ENCODE measurements at places on chromosomes 7 and 10.

DNA sequence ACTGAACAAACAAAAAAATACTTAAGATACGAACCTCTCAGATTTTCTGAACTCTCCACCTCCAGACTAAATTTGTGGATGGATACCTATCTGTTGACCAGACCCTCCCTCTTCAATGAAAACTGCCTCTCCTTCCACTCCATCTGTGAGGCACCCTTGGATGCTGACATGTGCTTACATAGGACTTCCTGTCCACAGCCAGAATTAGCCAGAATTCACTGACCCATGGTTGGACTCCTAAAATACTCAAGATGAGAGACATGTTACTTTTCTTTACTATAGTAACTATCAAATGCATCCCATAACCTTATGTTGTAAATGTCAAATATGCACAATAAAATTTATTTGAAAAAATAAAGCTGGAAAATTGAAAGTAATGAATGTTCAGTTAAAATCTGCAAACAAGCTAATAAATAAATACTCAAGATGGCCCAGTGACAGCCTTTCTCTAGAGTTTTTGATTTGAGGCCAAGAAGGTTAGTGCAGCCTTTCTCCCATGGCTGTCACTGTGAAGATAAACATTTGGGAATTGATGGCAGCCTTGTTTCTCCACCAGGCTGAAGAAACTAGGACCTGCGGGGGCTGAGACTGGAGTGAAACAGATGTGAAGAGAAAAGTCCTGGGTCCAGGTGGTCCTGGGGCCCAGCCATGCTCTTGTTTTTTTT lies 287.0 kb downstream of the ZEB1 start:
- DNase-seq: no peak

- DNase-seq: no peak
Measured at GRCh38 chr7:81140775-81141174, 221.9 kb upstream of the SEMA3C start.

GRCh38 chr7:41113719-41114118 lies 589.2 kb downstream of the INHBA start:
- DNase-seq: no peak

DNA sequence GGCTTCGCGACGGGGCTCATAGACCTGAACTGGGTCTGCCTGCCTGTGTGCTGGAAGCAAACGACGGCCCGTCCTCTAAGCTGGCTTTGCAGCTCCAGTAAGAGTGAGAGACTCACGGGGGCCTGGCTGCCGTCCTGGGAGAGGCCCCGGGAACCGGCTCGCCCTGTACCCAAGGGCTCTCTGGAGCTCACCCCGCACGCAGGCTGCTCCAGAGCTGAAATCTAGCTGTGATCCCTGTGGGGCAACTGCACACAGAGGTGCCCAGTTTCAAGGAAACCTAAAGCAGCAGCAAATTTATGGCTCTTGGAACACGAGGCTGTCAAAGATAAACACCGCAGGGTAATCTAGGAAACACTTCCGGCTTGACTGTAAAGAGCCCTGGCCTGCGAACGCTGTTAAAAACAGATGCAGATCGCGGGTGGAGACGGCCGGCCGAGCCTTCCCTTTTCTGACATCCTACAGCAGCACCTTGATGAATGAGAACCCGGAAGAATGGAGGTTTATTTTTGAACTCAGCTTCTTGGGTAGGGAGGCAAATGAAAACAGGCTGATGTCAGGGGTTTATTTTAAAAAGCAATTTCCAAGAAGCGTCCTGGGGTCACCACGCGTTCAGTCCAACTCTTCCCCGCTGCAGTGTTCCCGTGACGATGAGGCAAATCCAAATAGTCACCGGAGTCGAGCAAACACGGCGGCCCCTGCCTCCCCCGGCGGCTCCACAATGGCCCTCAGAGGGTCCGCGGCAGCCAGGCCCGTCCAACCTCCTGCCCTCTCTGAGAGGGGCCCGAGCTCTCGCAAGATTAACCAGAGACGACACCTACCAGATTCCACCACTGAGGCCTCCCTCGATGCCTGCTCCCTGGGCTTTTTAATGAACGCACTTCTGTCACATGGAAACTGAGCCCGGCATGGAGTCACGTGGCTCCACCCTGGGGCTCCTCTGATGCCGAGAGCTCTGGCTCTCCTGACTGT lies 29.6 kb downstream of the AMZ1 start:
- DNase-seq: peak; percentile 20

GRCh38 chr10:8158193-8159071 lies 103.9 kb downstream of the GATA3 start:
- DNase-seq: no peak

- DNase-seq: peak; percentile 83
Measured at GRCh38 chr7:16587790-16588189, 57.8 kb downstream of the ANKMY2 start.

DNA sequence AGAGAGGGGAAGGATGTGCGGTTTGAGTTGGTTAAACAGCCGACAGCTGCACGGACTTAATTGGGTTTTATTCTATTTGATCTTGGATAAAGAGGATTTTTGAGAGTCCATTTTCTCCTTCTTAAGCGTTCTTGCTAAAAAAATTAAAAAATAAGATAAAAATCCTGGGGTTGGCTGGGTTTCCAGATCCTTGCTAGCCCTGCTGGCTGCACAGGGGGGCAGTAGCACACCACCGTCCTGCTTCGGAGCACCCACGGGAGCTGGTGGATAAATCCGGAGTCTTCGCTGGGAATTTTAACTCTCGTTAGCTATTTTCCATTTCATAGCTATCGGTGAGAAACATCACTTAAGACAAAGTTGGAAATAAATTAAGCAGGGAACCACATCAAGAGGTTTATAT lies 792.0 kb downstream of the TYW1 start:
- DNase-seq: no peak

DNA sequence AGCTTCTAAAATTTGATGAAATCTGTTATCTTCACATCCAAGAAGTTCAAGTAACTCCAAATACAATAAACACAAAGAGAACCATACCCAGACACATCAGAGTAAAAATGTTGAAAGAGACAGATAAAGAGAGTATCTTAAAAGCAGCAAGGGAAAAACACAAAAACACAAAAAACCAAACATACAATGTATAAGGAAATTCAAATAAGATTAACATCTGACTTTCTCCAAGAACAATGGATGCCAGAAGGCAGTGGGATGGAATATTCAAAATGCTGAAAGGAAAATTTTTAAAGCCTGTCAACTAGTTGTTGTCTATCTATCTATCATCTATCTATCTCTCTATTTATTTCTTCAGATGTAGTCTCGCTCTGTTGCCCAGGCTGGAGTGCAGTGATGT lies 72.4 kb upstream of the MKLN1 start:
- no peak for DNase-seq

- no peak for DNase-seq
Measured at GRCh38 chr10:125639846-125640245, 43.1 kb downstream of the TEX36 start.

- DNase-seq: no peak
Measured at GRCh38 chr10:64708884-64709681, 1187.9 kb downstream of the REEP3 start.

- DNase-seq: no peak
Measured at GRCh38 chr7:78828317-78828716, 625.1 kb downstream of the MAGI2 start.

GRCh38 chr7:95589031-95589430 lies 7.3 kb downstream of the PDK4 start:
- no peak for DNase-seq

- DNase-seq: no peak
Measured at GRCh38 chr7:98358706-98359105, 42.2 kb downstream of the BAIAP2L1 start.

DNA sequence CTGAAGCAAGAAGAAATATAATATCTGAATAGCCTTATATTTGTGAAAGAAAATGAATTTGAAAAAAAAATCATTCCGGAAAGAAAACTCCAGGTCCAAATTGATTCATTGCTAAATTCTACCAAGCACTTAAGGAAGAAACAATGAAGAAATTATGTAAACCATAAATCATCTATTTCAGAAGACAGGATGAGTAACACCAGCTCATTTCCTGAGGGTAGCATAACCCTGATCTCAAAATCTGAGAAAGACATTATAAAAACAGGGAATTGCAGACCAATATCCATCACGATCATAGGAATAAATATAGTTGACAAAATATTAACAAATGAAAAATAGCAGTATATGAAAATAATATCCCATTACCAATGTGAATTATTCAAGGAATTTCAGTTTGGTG lies 70.1 kb upstream of the RAB18 start:
- no peak for DNase-seq

Measured in NCI-H526 treated with DMSO at 0.1 percent for 48 hours (cell line).